Activated naive CD4-positive, alpha-beta T cell (primary cell): ENCODE measurements at places on chromosomes 1 and 21.

- DNase-seq = no peak
Measured at GRCh38 chr1:32991819-32992488, 27.3 kb upstream of the RNF19B start.

DNA sequence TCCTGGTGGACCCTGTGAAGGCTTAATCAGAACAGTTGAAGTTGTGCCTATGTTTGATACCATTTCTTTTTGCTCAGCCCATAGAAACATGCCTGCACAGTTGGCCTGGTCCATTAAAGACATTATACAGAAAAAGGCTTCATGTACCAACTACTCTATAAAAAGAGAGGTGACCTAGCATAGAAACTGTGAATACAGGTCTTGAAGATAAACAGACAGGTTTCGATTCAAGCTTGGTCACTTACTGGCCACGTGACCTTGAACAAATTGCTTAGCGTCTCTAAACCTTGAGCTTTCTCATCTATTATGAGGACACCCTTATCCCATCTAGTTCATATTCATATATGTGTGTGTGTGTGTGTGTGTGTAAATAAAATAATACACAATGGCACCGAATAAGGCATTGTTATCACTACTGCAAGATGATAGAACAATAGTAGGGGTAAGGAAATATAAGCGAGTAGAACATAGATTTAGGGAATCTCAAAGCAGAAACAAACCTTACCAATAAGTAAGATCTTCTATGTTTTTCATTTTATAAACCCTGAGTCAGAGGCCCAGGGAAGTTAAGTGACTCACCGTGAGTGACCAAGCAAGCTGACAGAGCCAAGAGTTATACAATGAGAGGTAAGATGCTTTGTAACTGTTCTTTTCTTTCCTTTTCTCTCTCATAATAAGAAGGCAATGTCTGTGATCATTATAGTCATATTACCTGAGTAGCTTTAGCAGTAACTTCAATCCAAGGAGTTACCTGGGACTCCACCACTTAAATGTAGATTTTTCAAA lies 476.8 kb upstream of the DEPDC1 start:
- DNase-seq = no peak

DNA sequence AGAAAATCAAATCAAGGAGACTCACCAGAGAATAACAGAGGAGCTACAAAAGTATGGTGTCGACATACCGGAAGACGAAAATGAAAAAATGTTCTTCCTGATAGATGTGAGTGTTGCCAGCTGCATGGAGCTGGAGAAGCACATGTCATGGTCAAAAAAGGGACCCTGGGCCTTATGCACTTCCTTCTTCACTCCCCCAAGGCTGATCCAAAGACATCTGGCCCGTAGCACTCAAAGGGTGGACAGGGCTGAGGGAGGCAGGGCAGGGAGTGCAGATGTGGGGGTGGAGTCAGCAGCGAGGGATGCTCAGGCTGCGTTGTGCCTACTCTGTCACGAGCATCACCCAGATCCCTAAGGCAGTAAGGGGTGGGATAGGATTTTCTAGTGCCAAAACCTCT lies 19.4 kb downstream of the MX1 start:
- DNase-seq = no peak

DNA sequence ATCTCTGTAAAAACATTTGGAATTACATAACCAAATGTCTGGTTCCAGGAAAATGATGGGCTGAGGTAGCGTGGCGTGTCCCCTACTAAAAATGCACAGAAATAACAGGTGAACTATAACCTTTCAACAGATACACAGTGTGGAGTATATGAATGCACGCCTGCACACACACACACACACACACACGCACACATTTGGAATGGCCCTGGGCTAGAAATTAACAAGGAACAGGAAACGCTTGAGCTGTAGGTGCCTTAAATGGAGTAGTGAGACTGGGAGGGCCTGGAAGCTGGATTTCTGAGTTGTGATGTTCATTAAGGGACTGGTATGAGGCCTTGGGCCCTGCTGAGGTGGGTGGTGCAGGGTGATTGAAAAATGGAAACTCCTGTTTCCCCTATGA lies 246.5 kb upstream of the C1orf174 start:
- no peak for DNase-seq

GRCh38 chr21:42156690-42157605 lies 62.0 kb upstream of the ABCG1 start:
- DNase-seq = no peak

GRCh38 chr1:2112280-2112701 lies 62.1 kb downstream of the PRKCZ start:
- no peak for DNase-seq

GRCh38 chr21:14114251-14114650 lies 96.5 kb downstream of the LIPI start:
- DNase-seq = no peak
